ENCODE measurements at places on chromosomes 4 and X.

GRCh38 chr4:88751258-88752075, 53.8 kb upstream of the NAP1L5 start:
- H3K4me1 ChIP-seq: no peaks in the 10 kb centered on the region
- DNase-seq: no peak
- H3K27ac ChIP-seq: no peak overlapping the region
- peaks cover 6% of the 10 kb centered on the region for H3K36me3 ChIP-seq
- H3K4me3 ChIP-seq: no peak overlapping the region

GRCh38 chr4:45475548-45475947, 648.3 kb downstream of the GABRG1 start:
- H3K4me1 ChIP-seq: no peaks in the 10 kb centered on the region
- H3K27ac ChIP-seq: no peak overlapping the region
- no peak overlapping the region for H3K4me3 ChIP-seq
- no peaks in the 10 kb centered on the region for H3K36me3 ChIP-seq

- DNase-seq: no peak
- H3K27ac ChIP-seq: no peak overlapping the region
- H3K27me3 ChIP-seq: peaks cover 41% of the 10 kb centered on the region
Measured at GRCh38 chr4:74793757-74794381, 454 bp downstream of the BTC start.

GRCh38 chrX:2664502-2664901, 26.6 kb upstream of the CD99 start:
- no peaks in the 10 kb centered on the region for H3K27me3 ChIP-seq
- no peak for DNase-seq
- H3K36me3 ChIP-seq: no peaks in the 10 kb centered on the region
- H3K27ac ChIP-seq: no peak overlapping the region
- no peak overlapping the region for H3K4me3 ChIP-seq

- peaks cover 58% of the 10 kb centered on the region for H3K27me3 ChIP-seq
- H3K4me3 ChIP-seq: peak overlapping the region; percentile 88
- peak; percentile 4 for DNase-seq
- H3K4me1 ChIP-seq: peaks cover 15% of the 10 kb centered on the region
- H3K36me3 ChIP-seq: no peaks in the 10 kb centered on the region
Measured at GRCh38 chr4:18020145-18020670, 1.3 kb downstream of the LCORL start.

DNA sequence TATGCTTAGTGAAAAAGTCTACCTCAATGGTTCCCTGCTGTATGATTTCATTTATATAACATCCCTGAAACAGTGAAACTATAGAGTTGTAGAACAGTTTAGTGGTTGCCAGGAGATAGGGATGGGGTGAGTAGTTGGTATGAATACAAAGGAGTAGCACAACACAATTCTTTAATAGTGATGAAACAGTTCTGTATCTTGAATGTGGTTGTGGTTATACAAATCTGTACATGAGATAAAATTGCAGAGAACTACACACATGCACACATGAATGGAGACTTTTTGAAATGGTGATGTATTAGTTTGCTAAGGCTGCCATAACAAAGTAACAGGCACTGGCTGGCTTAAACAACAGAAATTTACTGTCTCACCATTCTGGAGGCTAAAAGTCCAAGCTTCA, 677.1 kb downstream of the ADGRL3 start:
- no peaks in the 10 kb centered on the region for H3K27me3 ChIP-seq
- DNase-seq: no peak
- H3K4me1 ChIP-seq: peaks cover 3% of the 10 kb centered on the region
- H3K4me3 ChIP-seq: no peak overlapping the region
- H3K27ac ChIP-seq: no peak overlapping the region
- no peaks in the 10 kb centered on the region for H3K36me3 ChIP-seq

DNA sequence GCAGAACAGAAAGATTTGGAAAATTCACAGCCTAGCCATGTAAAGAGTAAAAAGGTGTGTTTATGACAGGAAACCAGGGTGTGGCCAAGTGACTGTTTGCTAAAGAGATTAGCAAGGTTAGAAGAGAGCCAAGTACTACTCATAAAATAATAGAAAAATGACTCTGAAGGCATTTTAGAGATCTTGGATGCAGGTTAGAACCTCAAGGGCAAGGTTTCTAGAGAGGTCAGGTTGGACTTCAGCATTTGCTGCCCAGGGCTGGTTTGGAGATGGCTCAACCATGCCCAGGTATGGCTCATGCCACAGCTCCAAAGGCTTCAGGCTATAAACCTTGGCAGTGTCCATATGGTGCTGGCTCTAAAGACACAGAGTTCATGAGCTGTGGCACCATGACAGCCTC, 40.6 kb upstream of the ADGRA3 start:
- H3K4me3 ChIP-seq: no peak overlapping the region
- DNase-seq: no peak
- no peaks in the 10 kb centered on the region for H3K36me3 ChIP-seq
- H3K27ac ChIP-seq: no peak overlapping the region
- no peaks in the 10 kb centered on the region for H3K27me3 ChIP-seq

- peaks cover 2% of the 10 kb centered on the region for H3K36me3 ChIP-seq
- DNase-seq: peak; percentile 40
- H3K4me1 ChIP-seq: peaks cover 32% of the 10 kb centered on the region
- H3K27me3 ChIP-seq: peaks cover 80% of the 10 kb centered on the region
- H3K4me3 ChIP-seq: peak overlapping the region; percentile 92
Measured at GRCh38 chr4:24470666-24471485, 113.5 kb downstream of the DHX15 start.

DNA sequence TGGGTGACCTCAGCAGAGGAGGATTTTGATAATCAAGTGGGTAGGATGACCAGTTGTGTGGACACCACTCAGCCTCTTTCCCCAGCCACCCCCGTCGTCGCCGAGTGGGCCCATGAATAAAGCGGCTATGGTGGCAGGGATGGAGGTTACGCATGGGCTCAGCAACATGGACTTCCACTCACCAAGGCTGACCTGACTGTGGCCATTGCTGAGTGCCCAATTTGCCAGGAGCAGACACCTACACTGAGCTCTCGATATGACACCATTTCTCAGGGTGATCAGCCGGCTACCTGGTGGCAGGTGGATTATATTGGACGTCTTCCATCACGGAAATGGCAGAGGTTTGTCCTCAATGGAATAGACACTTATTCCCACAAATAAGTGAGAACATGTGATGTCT, 361.3 kb downstream of the KLHL4 start:
- DNase-seq: no peak
- no peak overlapping the region for H3K27ac ChIP-seq
- H3K4me3 ChIP-seq: no peak overlapping the region
- H3K4me1 ChIP-seq: no peaks in the 10 kb centered on the region
- H3K36me3 ChIP-seq: no peaks in the 10 kb centered on the region

- no peaks in the 10 kb centered on the region for H3K4me1 ChIP-seq
- H3K36me3 ChIP-seq: no peaks in the 10 kb centered on the region
- DNase-seq: no peak
- H3K4me3 ChIP-seq: no peak overlapping the region
- H3K27me3 ChIP-seq: no peaks in the 10 kb centered on the region
Measured at GRCh38 chrX:103613362-103613890, 5.7 kb downstream of the TCEAL3 start.

DNA sequence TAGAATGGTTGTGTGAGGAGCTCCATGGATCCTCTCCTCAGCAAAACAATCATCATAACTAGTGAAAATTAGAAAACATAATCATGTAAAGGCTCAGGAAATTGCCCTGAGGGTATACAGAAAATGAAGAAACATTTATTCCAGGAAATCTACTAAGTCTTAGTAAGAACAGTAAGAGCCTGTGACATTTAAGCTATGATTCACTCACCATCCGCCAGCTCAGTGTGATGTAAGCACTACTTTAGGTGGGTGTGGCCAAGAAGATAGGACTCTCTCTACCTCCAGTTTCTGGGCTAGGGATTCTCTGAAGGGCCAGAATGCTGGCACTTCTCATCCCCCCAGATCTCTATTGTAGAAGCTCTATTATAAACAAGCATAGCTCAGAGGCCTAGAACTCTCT, 147.5 kb downstream of the DLG3 start:
- H3K4me3 ChIP-seq: no peak overlapping the region
- H3K4me1 ChIP-seq: peaks cover 7% of the 10 kb centered on the region
- H3K27ac ChIP-seq: peak overlapping the region; percentile 20
- peak; percentile 46 for DNase-seq

- no peak for DNase-seq
- H3K4me3 ChIP-seq: no peak overlapping the region
- H3K36me3 ChIP-seq: no peaks in the 10 kb centered on the region
- H3K4me1 ChIP-seq: no peaks in the 10 kb centered on the region
- H3K27me3 ChIP-seq: no peaks in the 10 kb centered on the region
Measured at GRCh38 chrX:137749246-137749645, 183.3 kb downstream of the ZIC3 start.

DNA sequence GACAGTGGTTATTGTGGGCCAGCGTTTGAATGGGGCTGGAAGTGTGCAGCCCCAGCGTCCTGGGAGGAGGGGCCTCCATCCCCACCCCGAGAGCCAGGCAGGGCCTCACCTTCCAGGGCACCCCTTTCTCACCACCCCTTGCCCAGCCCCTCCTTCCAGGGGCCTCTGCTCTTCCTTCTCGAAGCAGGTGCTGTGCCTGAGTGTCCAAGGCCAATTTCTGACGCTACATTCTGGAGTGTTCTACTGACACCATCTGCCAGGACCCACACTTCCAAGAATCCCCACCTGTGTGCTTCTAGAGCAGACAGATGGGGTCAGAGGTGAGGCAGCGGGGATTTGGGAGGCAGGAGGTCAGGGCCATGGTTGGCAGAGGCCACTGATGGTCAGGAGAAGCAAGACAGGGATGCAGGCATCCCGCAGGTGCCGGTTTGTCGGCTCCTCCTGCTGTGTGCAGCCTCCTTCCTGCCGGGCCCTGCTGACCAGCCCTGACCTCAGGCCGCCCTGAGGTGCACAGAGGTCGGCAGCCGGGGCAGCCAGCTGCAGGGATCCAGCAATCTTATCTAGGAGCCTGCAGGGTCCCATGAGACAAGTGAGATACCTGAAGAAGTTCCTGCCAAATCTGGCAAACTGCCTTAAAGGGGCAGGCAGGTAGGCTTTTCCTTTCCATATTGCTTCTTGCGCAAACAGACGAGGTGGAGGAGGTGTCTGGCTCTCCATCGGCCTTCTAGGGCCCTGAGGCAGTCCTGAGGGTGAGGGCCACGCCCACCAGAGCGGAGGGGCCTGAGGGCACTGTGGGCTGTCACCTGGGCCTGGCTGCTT, 18.8 kb downstream of the MSANTD1 start:
- peaks cover 14% of the 10 kb centered on the region for H3K27me3 ChIP-seq
- H3K4me3 ChIP-seq: no peak overlapping the region
- no peak for DNase-seq
- H3K4me1 ChIP-seq: no peaks in the 10 kb centered on the region
- H3K27ac ChIP-seq: no peak overlapping the region

GRCh38 chr4:125501090-125501489, 186.3 kb downstream of the FAT4 start:
- H3K27me3 ChIP-seq: no peaks in the 10 kb centered on the region
- no peak for DNase-seq
- no peak overlapping the region for H3K27ac ChIP-seq
- no peaks in the 10 kb centered on the region for H3K4me1 ChIP-seq
- no peak overlapping the region for H3K4me3 ChIP-seq

- H3K4me1 ChIP-seq: peaks cover 4% of the 10 kb centered on the region
- no peak overlapping the region for H3K27ac ChIP-seq
- H3K27me3 ChIP-seq: no peaks in the 10 kb centered on the region
- no peaks in the 10 kb centered on the region for H3K36me3 ChIP-seq
Measured at GRCh38 chr4:117817301-117817700, 217.0 kb upstream of the NDST3 start.

DNA sequence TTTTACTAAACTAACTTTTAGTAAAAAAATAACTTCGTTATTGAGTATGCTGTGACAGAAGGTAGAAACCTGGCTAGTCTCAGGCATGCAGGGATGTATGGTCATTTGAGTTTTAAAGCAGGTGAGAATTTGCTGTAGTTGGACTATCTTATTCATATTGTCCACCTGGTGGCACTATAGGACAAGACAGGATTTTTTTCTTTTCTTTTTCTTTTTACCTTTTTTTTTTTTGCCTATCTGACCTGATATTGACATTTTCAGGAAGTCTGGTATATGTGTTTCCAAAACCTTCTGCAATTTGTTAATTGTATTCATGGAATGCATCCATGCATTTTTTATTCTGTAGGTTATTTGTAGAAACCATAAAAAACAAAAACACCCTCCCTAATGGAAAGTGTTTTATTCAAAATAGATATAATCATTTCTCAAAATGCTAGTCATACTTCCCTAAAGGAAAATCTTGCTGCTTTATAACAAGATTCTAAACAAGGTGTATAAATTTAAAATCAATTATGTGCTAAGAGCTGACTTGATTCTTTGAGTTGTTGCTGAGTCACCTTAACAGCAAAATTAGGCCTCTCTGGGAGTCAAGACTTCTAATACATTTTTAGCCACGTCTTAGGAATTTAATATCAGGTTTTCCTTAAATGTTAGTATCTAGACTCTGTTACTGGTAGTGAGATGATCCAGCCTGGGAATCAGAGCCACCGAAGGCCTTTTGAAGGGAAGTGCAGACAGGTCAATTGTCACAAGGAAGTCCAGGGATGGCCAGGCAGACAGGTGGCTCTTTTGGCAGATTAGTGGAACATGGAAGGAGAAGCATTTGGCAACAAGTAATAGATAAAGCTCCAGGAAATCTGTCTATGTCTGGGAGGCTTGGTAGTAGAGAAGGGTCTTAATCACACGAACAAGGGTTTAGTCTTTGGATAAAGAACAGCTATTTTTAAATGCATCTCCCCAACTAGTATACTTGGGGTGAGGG, 201.3 kb upstream of the GNPDA2 start:
- no peak overlapping the region for H3K4me3 ChIP-seq
- no peaks in the 10 kb centered on the region for H3K27me3 ChIP-seq
- DNase-seq: no peak
- H3K27ac ChIP-seq: no peak overlapping the region
- H3K4me1 ChIP-seq: no peaks in the 10 kb centered on the region
